SW480 (cell line): ENCODE measurements at places on chromosomes 2 and 18.
A peak's percentile ranks its signal among the peaks of the same experiment; 100 is the strongest.

GRCh38 chr2:210250622-210251021 lies 25.4 kb upstream of the ACADL start:
- DNase-seq, result no peak

- no peak for DNase-seq
Observed at GRCh38 chr2:118473846-118474540, 373.5 kb downstream of the EN1 start.

GRCh38 chr2:43158259-43158880 lies 68.0 kb downstream of the ZFP36L2 start:
- peak; percentile 90 for DNase-seq

GRCh38 chr2:190930411-190930810 lies 49.8 kb downstream of the GLS start:
- no peak for DNase-seq

GRCh38 chr2:19790291-19790690 lies 111.5 kb downstream of the TTC32 start:
- no peak for DNase-seq
